Stomach (tissue), 19 donors: ENCODE measurements at places on chromosomes 5 and 9. TPM values are rescaled to one million over a fixed set of nuclear protein-coding genes. Genes with fewer than 3 reads are reported as not detected.

DNA sequence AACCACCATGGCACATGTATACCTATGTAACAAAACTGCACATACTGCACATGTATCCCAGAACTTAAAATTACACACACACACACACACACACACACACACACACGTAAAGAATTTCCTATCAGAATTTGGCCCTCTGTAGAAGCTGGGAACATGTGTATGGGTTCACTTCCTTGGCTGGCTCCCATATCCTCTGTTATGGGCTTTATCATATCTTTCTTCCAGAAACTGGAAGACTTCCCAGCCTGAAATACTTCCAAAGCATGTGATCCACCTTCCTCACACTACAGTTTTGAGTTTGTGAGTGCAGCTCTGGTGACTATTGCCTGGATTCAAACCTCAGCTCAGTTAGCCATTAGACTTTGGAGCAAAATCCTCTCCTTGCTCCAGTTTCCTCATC, 78.6 kb upstream of the GDNF start:
- no peak for DNase-seq

Gene SMARCA2
- 20.5 TPM for polyA plus RNA-seq

- no peak for DNase-seq
Measured at GRCh38 chr9:114938687-114939575, 8.5 kb upstream of the TNFSF8 start.

DNA sequence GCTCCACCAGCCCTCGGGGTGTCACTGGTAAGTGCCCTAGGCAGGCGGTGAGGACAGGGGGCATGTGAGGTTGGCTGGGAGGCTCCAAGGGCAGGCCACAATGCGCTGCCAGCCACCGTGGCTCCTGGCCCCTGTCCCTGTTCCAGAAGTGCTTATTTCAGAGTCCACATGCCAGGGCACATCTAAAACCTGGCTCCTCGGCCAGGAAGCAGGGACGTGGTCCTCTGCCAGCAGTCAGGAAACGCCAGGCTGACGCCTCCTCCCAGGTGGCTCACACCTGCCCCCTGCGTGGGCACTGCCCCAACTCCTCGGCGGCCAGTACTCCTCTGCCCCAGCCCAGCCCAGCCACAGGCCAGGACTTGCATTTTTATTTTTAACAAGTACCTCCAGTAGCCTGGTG, 68.5 kb downstream of the SECISBP2 start:
- DNase-seq: peak; percentile 92

DNA sequence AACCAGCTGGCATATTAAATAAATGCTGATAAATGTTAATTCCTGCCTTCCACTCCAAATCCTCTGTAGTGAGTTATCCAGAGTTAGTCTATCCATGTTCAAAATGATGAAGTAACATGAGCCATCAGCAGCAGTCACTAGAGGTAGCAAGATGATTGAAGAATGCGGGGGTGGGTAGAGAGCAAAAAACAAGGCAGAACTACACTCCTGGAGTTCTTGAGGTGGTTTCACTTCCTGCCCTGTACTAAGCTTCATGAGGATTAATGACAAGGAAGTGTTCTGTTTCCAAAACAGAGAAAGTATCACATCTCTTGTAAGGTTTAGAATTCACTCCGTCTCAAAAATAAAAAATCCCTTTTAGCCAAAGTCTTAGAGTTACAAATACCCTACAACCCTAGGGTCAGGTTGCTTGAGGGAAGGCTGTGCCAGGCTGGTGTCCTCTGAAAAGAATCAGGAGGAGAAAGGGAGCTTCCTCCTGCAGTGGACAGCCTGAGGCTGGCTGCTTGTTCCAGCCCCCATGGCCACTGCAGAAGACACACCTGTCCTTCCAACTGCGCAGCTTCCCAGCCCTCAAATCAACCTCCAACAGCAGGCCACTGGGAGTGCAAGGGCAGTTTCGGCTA, 180.2 kb downstream of the DENND1A start:
- no peak for DNase-seq

DNA sequence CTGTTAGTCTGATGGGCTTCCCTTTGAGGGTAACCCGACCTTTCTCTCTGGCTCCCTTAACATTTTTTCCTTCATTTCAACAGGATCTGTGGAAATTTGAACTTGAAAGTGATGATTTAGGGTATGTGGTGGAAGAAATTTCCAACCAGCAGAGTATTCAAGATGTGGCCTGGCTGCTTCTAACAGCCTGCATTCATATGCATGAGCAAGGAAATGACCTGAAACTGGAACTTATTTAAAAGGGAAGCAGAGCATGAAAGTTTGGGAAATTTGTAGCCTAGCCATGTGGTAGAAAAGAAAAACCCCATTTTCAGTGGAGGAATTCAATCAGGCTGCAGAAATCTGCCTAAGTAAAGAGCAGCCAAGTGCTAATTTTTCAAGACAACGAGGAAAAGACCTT, 41.7 kb downstream of the UNC13B start:
- no peak for DNase-seq

DNA sequence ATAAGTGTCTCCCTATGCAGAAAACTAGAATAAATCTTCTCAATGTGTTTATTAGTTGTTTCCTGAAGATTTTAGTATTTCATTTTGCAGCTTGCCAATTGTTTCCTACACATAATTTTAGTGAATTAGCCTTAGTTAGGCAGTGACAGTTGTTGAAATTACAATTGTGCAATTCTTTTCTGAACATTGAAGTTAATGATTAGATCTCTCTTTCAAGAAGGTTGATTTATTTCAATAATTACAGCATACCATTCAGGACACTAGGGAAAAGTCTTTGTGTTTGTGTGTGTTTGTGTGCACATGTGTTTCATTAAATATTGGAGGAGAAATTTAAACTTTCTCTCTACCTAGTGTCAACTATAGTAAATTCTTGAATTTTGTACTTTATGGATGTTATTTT, 199.6 kb upstream of the MPDZ start:
- no peak for DNase-seq

Gene CD72
- 0.61 TPM for polyA plus RNA-seq

DNA sequence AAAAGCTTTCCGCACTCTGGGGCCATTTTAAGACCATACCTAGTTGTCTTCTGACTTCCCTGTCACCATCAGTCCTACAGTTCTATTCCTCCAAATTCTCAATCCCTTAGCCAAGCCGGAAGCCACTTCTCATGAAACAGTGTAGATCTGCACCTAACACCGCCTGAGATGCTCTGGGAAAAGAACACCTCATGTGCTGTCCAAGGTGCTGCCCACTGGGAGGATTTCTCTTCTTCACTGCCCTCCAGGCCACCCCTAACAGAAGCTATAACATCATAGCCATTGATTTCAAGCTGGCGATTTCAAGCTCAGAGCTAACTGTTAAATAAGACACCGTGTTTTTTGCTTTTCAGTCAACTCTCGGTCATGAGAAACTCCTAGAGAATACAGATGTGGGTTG, 559.3 kb downstream of the CCDC171 start:
- DNase-seq: no peak

GRCh38 chr9:135224286-135224877, 136.9 kb downstream of the OLFM1 start:
- DNase-seq: peak; percentile 85

GRCh38 chr5:64190562-64191306, 25.1 kb downstream of the RNF180 start:
- no peak for DNase-seq

Gene GPR150
- 0.76 TPM for polyA plus RNA-seq

DNA sequence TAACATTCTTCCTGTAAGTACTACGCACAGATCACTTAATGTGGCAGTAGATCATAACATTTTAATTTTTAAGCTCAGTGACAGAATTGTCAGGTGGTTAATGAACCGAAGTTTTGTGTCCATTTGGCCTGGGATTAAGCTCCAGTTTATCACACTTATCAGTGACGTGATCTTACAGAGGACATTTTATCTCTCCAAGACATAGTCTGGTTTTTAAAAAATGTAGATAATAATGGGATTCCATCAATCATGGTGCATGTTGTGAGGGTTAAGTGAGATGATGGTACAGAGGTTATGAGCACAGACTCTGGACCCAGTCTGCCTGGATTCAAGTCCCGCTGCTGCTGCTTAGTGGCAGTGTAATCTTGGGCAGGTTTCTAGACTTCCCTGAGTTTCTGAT, 66.0 kb upstream of the ZFAND5 start:
- no peak for DNase-seq

- DNase-seq: no peak
Measured at GRCh38 chr9:33435821-33436277, 11.5 kb downstream of the AQP3 start.

- DNase-seq: no peak
Measured at GRCh38 chr9:94183240-94183999, 75.7 kb upstream of the ZNF169 start.

Gene GSN
- 215 TPM for polyA plus RNA-seq

GRCh38 chr9:70058569-70059116, 15.0 kb downstream of the MAMDC2 start:
- no peak for DNase-seq

DNA sequence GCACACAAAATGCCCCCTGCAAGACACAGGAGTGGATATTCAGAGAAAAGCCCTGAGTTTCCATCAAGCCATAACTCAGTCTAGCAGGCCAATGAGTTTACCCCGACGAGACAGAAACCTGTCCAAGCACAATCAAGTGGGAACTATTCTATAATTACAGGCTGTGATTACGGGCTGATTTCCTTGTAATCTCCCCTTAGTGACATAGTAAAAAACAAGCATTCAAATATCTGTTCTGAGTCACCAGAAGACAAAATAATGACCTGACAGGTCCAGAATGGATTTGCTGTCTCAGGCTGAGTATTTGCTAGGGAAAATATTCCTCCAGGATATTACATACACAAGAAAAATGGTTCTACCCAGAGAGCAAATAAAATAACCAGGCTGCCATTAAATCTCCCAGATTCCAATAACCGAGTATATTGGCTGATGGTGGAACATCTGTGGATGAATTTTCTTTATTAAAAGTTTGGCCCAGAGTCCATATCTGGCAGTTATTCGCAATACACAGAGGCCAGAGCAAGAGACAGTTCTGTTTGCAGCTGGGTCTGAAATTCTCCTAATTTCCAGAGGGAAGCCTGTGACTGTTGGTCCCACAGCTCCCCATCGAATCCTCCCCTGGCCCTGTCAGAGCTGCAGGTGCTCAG, 35.8 kb downstream of the OLFM1 start:
- DNase-seq: no peak

Gene RNF183
- polyA plus RNA-seq: 5.6 TPM

Gene CAST
- polyA plus RNA-seq: 54.0 TPM

DNA sequence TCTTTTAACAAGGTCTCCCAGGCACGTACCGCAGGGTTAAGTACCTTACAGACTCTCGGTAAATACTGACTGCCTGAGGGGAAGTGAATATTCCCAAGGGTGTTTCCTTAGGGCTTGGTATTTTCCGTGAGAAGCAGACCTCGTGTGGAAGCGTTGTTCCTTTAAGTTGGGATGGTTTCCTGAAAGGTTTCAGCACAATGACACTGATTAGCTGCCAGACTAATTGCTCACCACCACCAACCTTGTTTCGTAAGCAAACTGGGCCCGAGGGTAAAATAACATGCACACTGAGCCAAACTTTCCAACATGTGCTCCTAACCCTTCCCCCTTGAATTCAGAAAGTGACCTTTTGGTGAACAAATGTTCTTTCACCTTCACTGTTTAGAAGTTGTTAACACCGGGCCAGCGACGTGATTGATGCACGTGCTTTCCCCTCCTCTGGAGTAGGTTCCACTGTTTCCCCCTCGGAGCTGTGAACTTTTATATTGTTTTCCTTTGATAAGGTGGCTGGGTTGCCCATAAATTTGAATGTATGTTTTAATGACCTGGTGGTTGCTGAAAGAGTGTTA, 128.1 kb upstream of the RPS23 start:
- no peak for DNase-seq

Gene PTPRD
- 0.12 TPM for polyA plus RNA-seq

- no peak for DNase-seq
Measured at GRCh38 chr9:72263572-72263971, 101.4 kb downstream of the ZFAND5 start.

- DNase-seq: no peak
Measured at GRCh38 chr5:120602033-120602432, 137.9 kb downstream of the PRR16 start.

DNA sequence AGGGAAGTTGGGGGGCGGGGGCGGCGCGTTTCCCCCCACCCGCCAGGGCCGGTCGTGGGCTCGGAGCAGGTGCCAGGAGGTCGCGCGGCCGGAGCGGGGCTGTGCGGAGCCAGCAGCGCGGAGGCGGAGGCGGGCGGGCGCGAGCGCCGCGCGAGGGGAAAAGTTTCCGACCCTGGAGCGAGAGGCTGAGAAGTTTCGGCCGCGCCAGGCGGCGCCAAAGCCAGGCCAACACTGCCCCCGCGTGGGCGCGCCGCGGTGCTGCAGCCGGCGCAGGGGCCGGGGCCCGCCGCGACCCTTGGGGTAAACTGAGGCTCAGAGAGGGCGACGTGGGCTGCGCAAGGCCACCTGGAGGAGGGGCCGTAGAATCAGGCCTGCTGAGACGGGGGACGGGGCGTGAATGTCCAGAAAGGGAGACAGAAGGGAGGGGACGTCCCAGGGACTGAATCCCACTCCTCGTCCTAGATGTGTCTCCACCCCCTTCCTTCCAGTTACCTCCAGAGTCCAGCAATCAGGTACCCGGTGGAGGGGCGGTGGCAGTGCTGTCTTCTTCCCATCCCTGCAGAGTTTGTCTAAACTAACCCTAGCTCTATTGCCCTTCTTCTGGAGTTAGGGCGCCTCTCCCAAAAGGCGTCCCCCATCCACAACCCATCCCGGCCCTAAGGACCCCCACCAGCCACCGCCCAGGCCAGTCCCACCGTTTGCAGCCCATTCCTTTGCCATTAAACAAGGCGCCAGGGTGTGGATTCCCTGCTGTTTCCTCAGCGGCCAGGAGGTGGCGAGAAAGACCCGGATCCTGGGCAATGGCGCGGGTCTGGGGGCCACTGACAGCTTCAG, 10.2 kb downstream of the C9orf50 start:
- DNase-seq: peak; percentile 91

DNA sequence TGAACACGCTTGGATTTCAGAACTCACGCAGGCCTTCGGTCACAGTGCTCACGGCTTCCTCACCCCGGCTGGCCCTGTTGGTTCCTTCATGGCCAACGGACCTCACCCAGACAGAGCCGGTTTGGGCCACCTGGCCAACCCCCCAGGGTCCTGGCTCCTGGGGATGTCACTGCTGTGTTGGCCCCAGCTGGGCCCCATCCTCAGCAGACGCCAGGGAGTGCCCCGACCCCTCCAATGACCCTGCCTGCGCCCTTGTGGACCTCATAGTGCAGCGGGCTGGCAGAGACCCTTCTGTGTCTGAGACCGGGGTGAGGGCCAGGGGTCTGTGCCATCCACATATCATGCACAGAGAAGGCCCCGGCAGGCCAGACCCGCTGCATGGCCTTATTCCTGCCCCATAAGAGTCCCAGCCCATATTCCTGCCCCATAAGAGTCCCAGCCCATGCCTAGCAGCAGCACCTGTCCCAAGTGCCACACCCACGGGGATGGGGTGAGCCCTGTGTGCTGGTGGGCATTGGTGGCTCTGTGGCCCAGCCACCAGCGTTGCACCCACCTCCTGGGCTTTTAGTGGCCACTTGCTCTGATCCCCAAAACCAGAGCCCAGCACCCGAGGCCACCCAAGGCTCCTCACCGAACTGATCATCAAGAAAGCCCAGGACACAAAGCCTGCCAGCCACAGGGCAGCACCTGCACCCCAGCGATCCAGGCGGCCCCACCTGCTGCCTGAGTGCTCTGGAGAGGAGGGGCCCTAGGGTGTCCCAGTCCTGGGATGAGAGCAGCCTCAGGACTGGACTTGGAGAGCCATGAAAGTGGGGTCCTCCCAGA, 1.3 kb upstream of the LPCAT1 start:
- peak; percentile 23 for DNase-seq
